Stimulated activated CD4-positive, alpha-beta T cell treated with anti-CD3 and anti-CD28 coated beads, Interleukin-15, amount 100 ng/mL, for 24 hours (primary cell): ENCODE measurements at places on chromosomes 11 and 22.

DNA sequence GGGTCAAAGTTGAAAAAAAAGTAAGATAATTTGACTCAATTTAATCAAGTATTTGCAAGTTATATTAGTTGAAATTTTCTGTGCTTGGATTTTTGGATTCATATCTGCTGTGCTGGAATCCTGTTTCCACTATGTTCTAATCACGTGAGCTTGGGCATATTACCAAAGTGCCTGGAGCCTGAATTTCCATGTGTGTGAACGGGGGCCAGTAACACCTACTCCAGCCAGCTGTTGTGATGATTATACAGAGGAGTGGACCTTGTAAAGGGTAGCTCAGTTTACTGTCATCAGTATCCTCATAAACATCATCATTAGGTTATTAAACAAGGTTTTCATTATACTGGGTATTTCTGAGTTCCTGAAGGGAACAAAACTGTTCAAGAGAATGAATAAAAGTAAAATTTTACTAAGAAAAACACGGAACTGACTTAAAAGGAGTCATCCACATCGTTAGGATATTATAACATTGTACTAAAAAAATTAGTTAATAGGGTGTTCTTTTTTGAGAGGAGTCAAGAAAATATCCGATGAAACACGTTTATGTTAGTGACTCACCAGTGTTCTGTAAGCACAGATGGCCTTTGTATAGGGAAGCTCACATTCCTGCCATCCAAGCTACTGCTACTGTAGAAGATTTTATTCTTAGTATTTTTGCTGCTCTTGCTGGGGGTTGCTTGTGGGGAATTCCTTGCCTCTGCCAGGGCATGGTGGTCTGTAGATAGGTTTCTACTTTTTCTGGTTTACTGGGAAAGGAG lies 144.1 kb downstream of the ARHGAP42 start:
- no peak for DNase-seq

DNA sequence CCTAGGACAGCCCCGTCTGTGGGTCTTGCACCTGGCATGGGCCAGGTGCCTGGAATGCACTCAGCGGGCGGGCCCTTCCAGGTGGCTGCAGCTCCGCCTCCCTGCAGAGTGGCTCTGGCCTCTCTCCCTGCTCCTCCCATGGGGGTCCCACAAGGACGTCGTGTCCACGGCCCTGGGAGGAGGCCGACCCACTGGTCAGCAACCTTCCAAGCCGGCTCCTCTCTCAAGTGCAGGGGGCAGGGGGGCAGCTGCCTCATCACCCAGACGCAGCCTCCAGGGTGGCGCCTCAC lies 41.9 kb downstream of the CERK start:
- no peak for DNase-seq

GRCh38 chr11:31780078-31780477 lies 31.0 kb downstream of the PAX6 start:
- DNase-seq: no peak

DNA sequence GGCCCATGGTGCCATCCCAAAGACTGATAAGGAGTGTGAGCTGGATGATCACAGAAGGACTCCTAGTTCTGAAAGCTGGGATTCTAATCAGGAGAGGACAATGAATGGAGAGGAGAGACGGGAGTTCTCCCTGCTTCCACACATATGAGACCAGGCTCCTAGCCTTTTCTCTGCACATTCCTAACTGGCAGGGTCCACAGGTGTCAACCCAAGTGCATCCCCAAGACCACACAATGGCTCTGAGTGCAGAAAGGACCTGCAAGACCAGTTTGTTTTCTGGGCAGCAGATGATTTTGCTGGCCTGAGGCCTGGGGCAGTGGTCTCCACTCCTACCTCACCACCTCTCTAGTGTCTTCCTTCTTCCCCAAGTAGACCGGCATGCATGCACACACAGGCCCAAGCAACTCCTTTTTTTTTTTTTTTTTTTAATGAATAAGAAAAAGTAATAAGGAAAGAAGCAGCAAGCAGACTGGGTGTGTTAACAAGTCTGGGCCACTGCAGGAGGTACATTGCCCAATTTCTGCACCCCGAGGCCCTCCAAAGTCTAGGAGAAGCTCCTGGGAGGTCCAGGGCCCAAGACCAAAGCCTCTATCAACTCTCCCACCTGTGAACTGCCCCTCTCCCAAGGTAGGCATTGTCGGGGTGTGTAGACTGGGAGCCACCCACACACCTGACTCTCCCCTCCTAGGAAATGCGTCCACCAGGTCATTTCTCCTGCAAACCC lies 1.2 kb upstream of the TSKU start:
- DNase-seq: no peak

DNA sequence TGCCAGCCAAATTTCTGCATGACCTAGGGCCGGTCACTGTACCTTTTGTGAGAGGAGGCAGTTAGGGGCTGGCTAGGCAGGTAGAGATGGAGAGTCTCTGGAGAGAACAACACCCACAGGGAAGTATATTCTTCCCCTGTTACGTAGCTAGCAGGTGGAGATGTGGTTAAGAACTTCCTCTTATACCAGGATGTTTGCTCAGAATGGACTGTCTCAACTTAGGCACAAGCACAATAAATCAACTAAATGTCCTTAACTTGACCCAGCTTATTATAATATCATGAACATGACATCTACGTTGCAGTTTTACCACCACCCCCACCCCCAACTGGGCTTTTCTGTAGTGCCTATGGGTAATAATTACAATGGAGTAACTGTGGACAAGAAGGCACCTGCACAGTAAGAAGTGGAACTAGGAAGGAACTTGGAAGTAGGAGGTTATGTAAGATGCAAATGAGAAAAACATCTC lies 60.7 kb upstream of the MPEG1 start:
- DNase-seq: no peak
